ENCODE measurements at places on chromosomes 1 and 21. TPM values are rescaled to one million over a fixed set of nuclear protein-coding genes. Genes with fewer than 3 reads are reported as not detected.

THAP3 gene
- total RNA-seq = 18.1 TPM

GPR3 gene
- 0.30 TPM for total RNA-seq

KDF1 gene
- total RNA-seq = not detected

ELAVL4 gene
- not detected for total RNA-seq

SYPL2 gene
- 1.8 TPM for total RNA-seq

MXRA8 gene
- 200 TPM for total RNA-seq

NPPA gene
- total RNA-seq = not detected

CD1D gene
- 0.23 TPM for total RNA-seq

ELOVL1 gene
- total RNA-seq = 38.0 TPM

RNF186 gene
- not detected for total RNA-seq

CCDC185 gene
- not detected for total RNA-seq

All from smooth muscle cell of the coronary artery (primary cell).